ENCODE measurements at places on chromosomes 1 and 21.

DNA sequence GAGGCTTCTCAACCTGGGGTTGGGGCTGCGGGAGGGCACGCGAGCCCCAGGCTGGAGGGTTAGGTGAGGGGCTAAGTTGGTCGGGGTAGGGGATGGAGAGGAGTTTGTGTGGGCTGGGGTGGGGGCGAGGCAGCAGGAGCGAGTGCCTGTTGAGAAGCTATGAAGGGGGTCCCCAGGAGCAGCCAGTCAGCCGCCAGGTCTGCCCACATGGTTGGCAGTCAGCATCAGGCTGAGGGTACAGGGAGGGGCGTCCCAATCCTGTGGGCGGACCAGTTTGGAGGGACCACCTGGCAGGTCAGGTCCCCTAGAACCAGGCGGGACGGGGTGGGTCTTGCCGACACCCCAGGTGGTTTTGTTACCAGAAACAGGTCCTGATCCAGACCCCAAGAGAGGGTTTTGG, 400 bp upstream of the TRIM17 start:
- no peak for DNase-seq

GRCh38 chr1:169914531-169914930, 20.8 kb upstream of the SCYL3 start:
- DNase-seq, result no peak

GRCh38 chr1:38848071-38848470, 11.5 kb downstream of the RRAGC start:
- no peak for DNase-seq

DNA sequence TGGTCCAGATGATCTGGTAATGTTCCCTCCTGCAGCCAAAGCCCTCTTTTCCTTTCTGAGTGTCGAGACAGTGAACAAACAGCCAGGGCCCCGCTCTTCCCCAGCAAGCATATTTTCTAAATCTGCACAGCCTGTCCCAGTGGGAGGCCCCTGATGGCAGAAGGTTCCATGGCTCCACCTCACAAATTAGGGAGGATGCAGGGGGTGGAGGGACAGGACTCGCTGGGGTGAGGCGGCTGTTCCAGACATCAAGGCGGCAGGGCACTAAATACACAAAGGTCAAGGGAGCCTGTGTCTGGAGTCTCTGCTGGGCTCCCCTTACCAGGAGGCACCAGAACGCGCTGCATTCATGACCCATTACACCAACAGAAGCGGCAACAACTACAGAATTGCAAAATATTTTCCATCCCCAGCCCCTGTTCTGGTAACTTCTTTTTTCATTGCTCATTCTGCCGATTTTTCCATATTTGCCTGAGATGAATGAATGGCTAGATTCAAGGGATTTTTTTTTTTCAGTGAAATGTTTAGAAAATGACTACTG, 27.0 kb upstream of the PRELP start:
- DNase-seq, result no peak

GRCh38 chr1:8889103-8889846, 10.8 kb upstream of the ENO1 start:
- DNase-seq, result no peak

DNA sequence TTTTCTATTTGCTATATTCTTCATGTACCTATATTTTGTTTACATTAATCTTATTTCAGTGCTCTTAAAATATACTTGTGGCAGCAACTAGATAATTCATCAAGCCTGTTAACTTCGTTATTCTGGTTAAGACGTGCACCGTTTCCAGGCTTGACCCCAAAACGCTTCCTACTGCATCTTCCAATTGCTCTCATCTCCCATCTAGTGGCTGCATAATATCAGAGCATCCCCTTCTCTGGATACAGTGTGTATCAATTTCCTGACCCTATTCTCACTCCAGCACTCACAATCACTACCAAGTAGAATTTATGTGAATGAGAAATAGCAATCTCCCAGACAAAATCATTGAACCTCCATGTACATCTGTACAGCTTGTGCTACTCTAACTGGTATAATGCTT, 1280.3 kb upstream of the B3GALT2 start:
- DNase-seq, result no peak

DNA sequence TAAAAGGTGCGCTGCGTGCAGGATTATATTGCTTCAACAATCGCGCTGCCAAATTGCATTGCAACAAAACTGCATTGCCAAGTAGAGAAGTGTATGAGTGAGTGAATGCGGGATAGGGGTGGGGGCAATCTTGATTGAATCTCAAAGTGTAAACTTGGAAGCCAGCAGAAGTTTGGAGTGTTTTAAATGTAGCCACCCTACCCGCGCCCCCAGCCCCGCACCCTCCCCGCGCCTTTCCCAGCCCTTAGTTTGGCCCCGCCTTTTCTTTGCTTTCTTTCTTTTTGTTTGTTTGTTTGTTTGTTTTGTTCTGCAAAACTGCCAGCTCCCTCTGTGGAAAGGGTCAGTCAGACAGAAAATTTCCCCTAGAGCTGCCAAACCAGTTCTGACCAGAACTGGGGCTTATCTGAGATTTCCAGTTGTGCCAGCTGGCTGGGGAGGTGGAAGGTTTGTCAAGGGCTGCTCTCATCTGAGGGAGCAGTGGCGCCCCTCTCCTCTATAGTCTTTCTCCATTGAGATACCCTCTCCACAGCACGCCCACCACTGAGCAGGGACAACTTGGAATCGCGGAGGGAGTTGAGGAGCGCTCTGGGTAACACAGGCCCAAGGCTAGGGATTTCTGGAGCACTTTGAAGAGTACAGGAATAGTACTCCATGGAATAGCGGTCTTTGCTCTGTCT, 666 bp upstream of the BEND5 start:
- no peak for DNase-seq

DNA sequence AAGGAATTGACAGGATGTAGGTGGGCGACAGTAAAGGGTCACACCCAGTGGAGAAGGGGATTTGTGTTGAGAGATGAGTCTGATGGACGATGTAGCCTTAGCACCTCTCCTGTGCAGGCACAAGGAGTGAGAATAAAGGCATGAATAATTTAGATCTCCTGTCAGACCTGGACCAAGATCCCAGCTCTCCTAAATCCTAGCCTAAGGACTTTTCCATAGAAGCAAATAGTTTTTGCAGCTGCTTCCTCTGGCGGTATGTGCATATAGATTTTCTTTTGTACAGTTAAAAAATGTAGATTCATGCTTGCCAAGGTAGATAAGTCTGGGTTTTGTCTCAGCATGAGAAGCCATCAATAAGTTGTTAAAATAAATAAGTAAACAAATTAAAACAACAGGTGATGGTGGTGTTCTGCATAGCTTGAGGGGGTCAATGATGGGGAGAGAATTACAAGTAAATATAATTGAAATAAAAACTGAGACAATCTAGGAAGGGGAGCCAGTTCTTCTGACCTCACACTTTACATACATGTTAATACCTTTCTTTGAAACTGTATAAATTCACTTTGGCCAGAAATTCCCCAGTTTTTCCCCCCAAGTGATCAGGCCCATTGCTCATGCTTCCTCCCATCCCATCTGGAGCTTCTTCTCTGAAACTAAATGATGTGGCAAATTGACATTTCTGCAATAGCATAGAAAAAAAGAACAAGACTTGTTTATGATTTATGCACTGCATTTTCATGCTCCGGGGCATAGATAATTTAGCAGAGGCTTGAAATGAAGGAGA, 12.4 kb upstream of the ZP4 start:
- DNase-seq, result no peak
